ENCODE measurements at places on chromosomes 2 and 18. TPM values are rescaled to one million over a fixed set of nuclear protein-coding genes. Genes with fewer than 3 reads are reported as not detected.

DNA sequence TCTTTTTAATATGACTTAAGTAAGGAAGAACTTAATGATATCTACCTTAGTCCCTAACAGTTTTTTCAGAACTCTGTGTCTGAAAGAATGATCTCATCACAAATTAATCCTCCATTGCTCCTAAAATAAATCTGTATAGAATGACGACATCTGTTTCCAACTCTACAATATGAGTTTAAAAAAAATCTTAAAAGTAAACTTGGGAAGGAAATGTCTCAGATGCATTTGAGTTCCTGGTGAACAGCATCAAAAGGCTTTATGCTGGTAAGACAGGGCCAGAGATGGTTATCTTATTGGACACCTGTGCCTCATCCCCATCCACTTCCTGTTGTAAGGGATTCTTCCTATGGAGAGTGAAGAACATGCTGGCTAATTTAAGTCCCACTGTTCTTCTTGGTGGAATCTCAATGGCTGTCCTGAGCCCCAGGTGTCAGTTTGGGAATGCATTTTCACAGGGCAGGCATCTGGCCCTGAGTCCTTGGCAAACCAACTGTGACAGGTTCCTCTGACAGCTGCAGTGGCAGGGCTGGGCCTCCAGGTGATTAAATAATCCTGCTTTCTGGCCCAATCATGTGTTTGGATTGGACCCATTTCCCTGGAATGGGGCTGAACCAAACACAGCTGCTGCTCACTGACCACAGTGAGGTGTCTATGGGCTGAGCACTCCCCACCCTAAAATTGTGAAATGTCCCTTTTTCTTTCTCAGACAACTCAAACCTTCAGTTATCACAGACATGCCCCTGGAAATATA is 12.9 kb upstream of the NCKAP5 start:
- H3K36me3 ChIP-seq: no peaks in the 10 kb centered on the region
- no peaks in the 10 kb centered on the region for H3K4me1 ChIP-seq
- no peak for DNase-seq
- no peak overlapping the region for H3K27ac ChIP-seq

- H3K27me3 ChIP-seq: no peaks in the 10 kb centered on the region
- DNase-seq: no peak
- no peak overlapping the region for H3K27ac ChIP-seq
- H3K4me3 ChIP-seq: no peak overlapping the region
Measured at GRCh38 chr2:216502381-216503158, 3.9 kb downstream of the RPL37A start.

GRCh38 chr2:100365434-100365833 is 43.1 kb upstream of the LONRF2 start:
- no peak overlapping the region for H3K4me3 ChIP-seq
- no peaks in the 10 kb centered on the region for H3K36me3 ChIP-seq
- no peaks in the 10 kb centered on the region for H3K27me3 ChIP-seq
- H3K4me1 ChIP-seq: peaks cover 13% of the 10 kb centered on the region

The CYTIP gene
- polyA plus RNA-seq: 17.9 TPM

The ORC2 gene
- 5.3 TPM for polyA plus RNA-seq

- H3K4me1 ChIP-seq: peaks cover 27% of the 10 kb centered on the region
- no peak for DNase-seq
- no peak overlapping the region for H3K27ac ChIP-seq
- peaks cover 58% of the 10 kb centered on the region for H3K36me3 ChIP-seq
- peaks cover 3% of the 10 kb centered on the region for H3K27me3 ChIP-seq
Measured at GRCh38 chr2:70983506-70984227, 5.2 kb downstream of the ANKRD53 start.

- H3K4me1 ChIP-seq: no peaks in the 10 kb centered on the region
- no peaks in the 10 kb centered on the region for H3K27me3 ChIP-seq
- DNase-seq: no peak
- no peaks in the 10 kb centered on the region for H3K36me3 ChIP-seq
Measured at GRCh38 chr2:227828477-227828912, 14.9 kb downstream of the CCL20 start.

GRCh38 chr2:26144031-26144430 is 28.9 kb upstream of the GAREM2 start:
- H3K36me3 ChIP-seq: no peaks in the 10 kb centered on the region
- H3K27ac ChIP-seq: no peak overlapping the region
- H3K4me1 ChIP-seq: peaks cover 4% of the 10 kb centered on the region
- DNase-seq: no peak

The PRKRA gene
- 34.0 TPM for polyA plus RNA-seq

The SCN3A gene
- 0.31 TPM for polyA plus RNA-seq
